Dermis microvascular lymphatic vessel endothelial cell (primary cell): ENCODE measurements at places on chromosomes 3 and 15.

DNA sequence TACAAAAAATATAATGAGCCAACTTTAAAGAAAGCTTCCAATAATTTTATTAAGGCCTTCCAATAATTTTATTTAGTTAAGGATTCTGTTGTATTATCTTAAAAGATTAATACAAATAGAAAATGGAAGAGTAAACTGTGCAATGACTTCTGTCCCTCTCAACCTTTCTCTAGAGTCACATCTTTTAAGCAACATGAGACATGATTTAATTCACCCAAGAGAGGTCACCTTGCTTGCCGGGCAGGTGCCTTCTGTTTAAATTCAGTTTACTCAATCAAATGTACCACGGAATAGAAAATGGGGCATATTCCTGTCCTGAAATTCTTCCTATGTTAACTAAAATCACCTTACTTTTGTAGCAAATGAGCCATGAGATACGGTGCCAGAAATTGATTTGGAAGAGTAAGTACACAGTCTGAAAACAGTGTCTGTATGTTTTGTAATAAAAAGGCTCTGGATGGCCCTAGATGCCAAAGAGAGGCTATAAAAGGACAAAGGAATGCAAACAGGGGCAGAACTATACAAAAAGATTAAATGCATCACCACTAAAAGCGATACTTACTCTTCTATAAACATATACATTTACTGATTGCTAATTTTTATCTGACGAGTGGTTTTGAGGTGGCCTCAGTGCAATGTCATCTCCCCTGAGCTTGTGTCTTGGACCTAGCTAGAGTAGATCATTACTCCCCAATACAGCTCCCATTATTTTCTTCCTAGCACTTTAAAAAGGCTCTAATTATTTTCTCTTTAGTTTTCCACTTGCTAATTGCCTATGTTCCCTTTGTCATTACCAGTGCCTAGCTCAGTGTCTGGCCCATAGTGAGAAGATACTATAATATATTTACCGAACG lies 134.0 kb downstream of the FHIT start:
- DNase-seq = no peak

DNA sequence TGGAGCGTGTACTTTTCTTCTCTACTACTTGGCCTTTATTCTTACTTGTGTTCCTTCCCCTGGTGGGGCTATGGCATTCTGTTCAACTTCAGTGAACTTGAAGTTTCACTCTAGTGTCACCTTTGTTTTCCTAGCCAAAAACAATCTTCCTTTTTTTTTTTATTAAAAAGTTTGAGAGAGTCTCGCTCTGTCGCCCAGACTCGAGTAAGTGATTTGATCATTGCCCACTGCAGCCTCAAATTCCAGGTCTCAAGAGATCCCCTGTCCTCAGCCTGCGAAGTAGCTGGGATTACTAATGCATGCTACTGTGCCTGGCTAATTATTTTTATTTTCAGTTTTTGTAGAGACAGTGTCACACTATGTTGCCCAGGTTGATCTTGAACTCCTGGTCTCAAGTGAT lies 124.8 kb downstream of the SST start:
- DNase-seq = no peak

GRCh38 chr3:138907539-138907938 lies 39.4 kb downstream of the FOXL2 start:
- DNase-seq = no peak

DNA sequence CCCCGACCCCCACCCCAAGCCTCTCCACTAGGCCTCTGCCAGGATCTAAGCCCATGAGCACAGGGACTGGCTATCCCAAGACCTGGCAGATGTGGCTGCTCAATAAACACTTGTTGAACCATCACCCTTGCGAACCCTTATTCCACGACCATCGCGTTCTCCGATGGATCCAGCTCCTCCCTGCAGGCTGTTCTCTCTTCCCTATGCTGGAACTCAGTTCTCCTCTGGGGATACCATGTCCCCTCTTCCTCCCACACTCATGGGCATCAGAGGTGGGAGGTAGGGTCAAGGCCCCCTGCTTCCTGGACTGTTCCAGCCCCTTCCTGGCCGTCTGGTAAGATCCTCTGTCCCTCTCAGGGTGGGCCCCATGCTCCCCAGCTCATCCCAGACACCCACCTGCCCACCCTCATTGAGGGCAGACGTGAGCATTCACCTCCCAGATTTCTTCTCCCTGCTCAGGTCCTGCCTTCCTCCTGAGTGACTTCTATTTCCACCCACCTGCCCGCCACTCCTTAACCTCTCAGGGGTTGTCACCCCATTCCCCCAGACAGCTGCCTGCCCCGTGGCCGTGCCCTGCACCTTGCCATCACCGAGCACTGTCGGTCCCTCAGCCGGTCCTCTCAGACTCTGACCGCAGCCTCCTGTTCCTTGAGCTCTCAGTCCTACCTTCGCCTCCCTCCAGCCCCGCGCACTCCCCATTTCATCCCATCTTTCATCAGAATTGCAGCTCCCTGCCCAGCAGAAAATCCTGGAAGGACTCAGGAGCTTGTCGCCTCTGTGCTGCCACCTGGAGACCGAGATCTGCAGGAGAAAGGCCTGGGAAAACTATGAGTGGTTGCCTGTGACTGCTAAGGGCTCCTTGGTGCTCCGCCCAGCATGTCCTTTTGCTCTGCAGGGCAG lies 42.0 kb downstream of the PML start:
- peak; percentile 39 for DNase-seq

DNA sequence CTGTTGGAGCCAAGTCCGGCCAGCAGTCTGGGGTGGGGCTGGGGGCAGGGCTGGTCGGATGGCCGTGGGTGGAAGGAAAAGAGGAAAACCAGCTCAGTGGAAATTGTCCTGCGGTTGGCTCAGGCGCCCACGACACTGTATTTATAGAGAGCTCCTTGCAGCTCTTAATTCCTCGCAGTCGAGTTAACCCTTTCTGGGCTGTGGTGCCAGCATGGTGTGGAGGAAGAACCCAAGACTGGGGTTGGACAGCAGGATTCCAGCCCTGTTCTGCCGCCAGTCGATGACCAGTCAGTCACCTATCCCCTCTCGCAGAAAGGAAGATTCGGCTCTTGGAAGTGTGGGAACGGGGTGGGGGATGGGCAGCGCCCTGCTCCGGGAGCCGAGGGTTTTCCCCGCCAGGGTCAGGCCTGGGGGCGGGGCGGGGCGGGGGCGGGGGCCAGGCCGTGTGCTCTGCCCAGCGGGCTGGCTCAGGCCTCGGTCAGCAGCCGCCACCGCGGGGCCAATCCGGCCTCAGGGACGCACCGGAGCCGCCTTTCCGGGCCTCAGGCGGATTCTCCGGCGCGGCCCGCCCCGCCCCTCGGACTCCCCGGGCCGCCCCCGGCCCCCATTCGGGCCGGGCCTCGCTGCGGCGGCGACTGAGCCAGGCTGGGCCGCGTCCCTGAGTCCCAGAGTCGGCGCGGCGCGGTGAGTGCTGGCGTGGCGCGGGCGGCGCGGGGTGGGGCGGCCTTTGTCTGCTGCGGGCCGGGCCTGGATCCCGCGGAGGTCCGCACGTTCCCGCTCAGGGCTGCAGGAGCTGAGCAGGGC lies at the start of gene CD276:
Gene CD276 (plus strand): TSS at position 607 of the 804 bp plus-strand sequence. CDS start 15,257 bp downstream, outside the sequence.
- DNase-seq = peak; percentile 82

DNA sequence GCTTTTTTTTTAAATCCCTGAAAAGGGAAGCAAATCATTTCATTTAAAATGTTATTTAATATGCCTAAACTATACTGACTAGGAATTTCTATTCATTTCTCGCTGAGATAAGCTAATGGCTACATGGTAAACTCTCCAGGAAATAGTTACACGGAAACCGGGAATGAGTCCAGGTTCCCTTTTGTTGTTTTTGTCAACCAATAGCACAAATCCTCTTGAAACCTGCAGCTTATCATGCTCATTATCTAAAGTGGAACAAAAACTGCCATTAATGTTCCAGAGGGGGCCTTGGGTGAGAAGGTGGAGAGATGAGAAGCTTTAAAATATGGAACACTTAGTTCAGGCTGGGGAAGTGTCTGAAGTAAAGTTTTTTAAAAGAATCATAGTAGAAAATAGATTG lies 113.5 kb upstream of the ALCAM start:
- peak; percentile 84 for DNase-seq

- DNase-seq = no peak
Observed at GRCh38 chr15:88571852-88572259, 25.4 kb upstream of the DET1 start.

- peak; percentile 72 for DNase-seq
Observed at GRCh38 chr15:62929000-62929357, 113.6 kb upstream of the TPM1 start.

DNA sequence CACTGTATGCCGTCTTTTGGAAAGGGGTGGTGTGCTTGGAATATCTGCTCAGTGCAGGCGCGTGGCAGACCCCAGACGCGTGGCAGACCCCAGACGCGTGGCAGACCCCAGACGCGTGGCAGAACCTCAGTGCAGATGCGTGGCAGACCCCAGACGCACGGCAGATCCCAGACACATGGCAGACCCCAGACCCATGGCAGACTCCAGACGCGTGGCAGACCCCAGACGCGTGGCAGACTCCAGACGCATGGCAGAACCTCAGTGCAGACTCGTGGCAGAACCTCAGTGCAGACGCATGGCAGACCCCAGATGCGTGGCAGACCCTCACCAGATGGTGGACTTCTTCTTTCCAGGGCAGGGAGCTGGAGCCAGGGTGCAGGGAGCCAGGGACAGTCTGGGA lies 637 bp upstream of the MUC4 start:
- no peak for DNase-seq

- no peak for DNase-seq
Observed at GRCh38 chr3:170372190-170372879, 14.8 kb downstream of the SKIL start.

- DNase-seq = peak; percentile 75
Observed at GRCh38 chr15:57527382-57528091, 64.2 kb upstream of the MYZAP start.

GRCh38 chr3:16142350-16143025 lies 32.0 kb upstream of the GALNT15 start:
- DNase-seq = no peak

- DNase-seq = no peak
Observed at GRCh38 chr15:61521953-61522352, 292.9 kb upstream of the RORA start.

- no peak for DNase-seq
Observed at GRCh38 chr3:184676927-184677326, 34.9 kb downstream of the MAGEF1 start.

- no peak for DNase-seq
Observed at GRCh38 chr3:192060160-192060781, 599.3 kb downstream of the PYDC2 start.

GRCh38 chr3:133887803-133888703 lies 7.6 kb downstream of the RAB6B start:
- no peak for DNase-seq

- peak; percentile 51 for DNase-seq
Observed at GRCh38 chr3:101069901-101070798, 76.9 kb upstream of the ABI3BP start.

DNA sequence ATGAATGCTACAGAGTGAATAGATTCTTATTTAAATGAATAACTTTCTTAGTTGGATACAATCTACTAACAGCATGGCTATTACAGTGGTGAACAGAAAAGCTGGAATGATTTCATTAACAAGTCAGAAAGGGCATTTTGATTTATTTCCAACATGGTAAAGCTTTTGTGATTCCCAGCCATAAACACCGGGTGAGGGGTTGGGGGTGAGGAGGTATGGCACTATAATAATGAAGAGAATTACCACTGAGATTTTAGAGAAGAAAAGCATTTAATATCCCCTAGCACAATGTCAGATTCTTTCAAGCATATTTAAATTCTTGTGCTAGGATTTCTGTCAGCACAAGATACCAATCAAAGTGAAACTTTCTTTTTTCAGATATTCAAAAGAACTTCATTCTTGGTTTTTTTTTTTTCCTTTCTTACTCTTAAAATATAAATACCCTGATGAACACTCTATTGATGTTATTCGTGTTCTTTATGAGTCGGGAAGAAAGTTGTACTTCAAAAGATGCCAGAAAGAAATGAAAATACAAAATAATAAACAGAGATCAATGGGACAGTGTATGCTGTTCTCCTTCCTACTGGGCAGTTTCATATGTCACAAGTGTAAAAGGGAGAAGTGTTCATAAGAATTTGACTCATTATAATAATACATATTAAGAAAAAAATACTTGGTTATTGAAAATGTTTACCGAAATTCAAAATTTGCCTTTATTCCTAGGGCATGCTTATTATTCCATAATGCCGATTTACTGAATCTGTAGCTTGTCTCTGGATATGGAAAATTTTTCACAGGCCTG lies 522.8 kb downstream of the CADM2 start:
- DNase-seq = no peak

GRCh38 chr15:89330119-89330518 lies 4.5 kb downstream of the POLG start:
- no peak for DNase-seq

GRCh38 chr3:26967501-26967900 lies 344.9 kb downstream of the LRRC3B start:
- DNase-seq = no peak

DNA sequence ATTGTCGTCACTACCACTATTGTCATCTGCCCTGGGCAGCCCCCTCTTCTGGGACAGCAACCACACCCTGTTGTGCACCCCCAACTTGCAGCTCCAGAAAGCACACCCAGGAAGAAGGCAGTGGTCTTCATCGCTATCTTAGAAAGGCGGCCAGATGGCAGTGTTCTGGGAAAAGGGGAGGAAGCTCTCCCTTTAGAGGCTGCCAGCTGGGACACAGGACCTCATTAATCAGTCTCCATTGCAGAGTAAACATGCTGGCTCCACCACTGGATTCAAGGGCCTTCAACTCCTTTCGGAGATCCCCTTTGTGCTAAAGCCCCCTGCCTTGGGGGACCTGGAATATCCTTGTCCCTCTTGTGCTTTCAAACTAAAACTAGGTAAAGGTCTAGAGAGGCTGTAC lies 199.3 kb upstream of the LINGO1 start:
- no peak for DNase-seq

DNA sequence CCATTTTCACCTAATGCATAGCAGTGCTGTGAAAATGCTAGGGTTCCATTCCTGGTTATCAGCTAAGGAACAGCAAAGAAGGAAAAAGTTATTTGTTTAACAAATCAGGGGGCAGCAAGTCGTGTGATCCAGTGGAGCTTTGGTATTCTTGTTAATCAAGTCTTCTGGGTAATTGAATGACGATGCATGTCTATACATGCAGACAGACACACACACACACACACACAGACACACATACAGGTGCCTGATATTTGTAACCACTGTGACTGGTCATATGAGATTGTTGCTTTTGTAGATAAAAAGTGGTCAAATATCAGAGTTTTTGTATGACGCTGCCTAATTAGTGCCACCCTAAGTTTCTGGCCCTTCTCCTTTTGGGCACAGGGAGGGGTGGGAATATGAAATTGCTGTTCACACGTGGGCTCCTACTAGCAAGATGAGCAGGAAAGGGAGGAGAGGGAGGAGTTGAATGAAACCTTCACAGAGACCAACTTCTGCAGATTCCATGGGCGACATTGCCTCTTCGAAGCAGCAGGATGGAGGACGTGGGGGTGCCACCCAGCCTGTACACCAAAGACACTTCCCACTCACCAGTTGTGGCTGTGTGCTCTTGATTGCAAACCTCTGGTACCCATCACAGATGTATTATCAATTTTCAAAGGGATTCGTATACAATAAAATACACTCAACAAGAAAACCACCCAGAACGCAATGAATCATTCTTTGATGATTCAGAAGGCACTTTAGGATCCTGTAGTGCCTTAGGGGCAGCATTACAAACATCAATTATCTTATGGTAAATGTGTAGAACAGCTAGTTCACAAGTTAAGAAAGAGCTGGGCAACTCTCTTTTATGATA lies 281.9 kb upstream of the ICE2 start:
- DNase-seq = no peak
